ENCODE measurements at places on chromosomes 4 and X.

DNA sequence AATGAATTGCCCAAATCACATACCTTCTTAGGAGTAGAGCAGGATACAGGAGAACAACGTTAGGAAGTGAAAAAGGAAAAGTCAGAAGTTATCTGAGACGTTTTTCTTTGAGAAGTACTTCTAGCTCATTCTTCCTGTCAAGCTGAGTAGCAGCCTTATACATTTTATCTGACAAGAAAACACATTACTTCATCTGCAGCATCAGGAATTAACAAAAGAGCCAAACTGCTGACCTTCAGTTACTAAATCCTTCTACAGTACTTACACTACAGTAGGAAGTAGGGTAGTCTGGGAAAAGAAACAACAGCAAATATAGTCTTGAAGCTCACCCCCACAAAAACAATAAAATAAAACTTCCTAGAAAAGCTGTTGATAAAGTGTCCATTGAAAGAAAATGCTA is 57.0 kb downstream of the ATP11C start:
- DNase-seq: no peak

- DNase-seq: no peak
These were observed 1.9 kb upstream of the PPP3CA start for GRCh38 chr4:101348995-101349800.

DNA sequence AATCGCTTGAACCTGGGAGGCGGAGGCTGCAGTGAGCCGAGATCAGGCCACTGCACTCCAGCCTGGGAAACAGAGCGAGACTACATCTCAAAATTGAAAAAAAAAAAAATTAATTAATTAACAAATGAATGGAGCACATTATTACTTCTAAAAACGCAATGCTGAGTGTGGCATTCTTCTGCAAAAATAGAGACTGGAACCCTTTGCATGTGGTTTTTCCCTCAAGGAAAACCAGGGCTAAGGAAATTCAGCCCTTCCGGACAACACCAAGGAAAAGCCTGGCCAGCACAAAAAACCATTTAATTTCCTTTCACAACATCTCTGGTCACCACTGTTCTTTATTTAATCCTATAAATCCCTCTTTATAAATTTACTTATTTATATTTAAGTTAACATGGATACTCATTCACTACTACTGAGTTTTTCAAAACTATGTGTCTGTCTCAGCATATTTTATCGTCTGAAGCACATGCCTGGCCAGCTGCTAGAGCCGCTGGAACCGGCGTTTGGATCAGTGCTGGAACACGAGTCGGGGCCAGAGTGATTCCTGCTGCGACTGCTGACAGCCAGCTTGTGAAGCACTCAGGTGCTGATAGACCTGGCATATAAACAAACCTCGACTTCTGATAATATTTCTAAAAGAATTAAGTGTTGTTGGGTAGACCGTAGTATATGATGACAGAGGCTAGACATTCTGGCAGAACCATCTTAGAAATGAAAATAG is 84.5 kb upstream of the WWC2 start:
- DNase-seq: no peak

DNA sequence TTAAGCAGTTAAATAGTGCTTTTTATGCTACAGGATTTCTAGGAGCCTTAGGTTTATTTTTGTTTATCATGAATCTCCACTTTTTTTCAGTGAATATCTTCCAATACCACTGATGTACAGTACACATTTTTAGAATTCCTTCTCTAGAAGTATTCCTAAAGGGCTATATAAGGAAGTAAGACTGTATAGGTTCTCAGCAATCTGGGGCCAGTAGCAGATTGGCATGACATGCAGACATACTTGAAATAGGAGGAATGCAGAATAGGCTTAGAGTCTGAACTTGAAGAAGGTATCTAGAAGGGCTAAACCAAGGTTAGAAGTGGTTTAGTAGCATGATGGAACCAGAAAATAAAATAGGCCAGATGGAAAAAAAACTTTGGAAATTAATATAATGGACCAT is 29.8 kb downstream of the HEPH start:
- DNase-seq: no peak

GRCh38 chrX:34810916-34811315 is 131.7 kb upstream of the FAM47B start:
- no peak for DNase-seq

GRCh38 chr4:4317496-4318232 is 27.6 kb downstream of the ZBTB49 start:
- DNase-seq: no peak

DNA sequence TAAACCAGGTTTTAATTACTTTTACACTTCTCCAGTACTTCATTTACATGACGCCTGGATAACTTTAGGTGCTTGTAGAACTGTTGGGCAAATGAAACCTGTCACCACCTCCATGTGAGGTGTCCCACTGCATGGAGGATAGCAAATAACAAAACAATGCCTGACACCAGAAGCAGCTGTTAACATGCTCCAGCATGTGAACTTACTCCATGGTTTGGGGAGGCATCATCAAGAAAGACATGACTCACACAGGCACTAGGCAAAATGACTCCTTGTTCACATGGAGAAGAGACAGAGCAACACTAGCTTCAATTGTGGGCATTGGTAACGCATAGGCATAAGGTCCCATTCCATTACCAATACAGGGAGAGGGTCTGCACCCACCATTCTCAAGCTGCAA is 198.1 kb upstream of the F9 start:
- no peak for DNase-seq

- DNase-seq: no peak
These were observed 36.7 kb downstream of the ANTXR2 start for GRCh38 chr4:80036306-80036705.

GRCh38 chr4:137333031-137333430 is 199.3 kb downstream of the PCDH18 start:
- DNase-seq: no peak

- DNase-seq: no peak
These were observed 623.5 kb upstream of the NR3C2 start for GRCh38 chr4:149065753-149066152.

DNA sequence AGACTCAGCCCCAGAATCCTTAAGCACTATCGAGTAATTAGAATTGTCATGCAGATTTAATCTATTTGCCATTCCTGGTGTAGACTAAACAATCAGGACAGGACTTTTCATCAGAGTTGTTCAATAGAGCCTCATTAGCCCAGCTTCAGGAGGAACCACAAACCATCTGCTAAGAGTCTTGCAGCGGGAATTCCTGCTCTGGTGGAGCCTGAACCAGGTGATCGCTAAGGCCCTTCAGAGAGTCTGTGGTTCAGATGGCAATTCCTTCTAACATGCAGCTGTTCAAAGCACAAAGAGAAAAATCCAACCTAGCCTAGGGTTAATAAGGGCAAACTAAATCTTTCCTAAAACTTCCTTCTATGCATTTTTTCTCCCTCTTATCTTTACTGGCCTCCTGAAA is 119.1 kb upstream of the CPEB2 start:
- DNase-seq: no peak

- no peak for DNase-seq
These were observed 31.6 kb upstream of the RPS6KA6 start for GRCh38 chrX:84219551-84219950.

DNA sequence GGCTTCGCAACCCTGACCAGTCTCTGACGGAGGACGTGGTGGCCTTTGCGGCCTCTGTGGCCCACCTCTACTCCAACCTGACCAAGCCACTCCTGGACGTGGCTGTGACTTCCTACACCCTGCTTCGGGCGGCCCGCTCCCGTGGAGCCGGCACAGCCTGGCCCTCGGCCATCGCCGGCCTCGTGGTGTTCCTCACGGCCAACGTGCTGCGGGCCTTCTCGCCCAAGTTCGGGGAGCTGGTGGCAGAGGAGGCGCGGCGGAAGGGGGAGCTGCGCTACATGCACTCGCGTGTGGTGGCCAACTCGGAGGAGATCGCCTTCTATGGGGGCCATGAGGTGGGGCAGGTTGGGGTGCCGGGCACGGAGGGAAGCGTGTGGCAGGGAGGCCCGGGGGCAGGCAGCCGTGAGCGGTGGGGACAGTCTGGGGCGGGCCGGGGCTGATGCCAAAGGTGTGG is 1.2 kb downstream of the ABCD1 start:
- DNase-seq: no peak

GRCh38 chrX:40104630-40104984 is 6.8 kb upstream of the BCOR start:
- no peak for DNase-seq

- no peak for DNase-seq
These were observed 176.0 kb upstream of the NWD2 start for GRCh38 chr4:37068580-37068979.

GRCh38 chr4:113335746-113336145 is 286.3 kb downstream of the ANK2 start:
- DNase-seq: no peak

DNA sequence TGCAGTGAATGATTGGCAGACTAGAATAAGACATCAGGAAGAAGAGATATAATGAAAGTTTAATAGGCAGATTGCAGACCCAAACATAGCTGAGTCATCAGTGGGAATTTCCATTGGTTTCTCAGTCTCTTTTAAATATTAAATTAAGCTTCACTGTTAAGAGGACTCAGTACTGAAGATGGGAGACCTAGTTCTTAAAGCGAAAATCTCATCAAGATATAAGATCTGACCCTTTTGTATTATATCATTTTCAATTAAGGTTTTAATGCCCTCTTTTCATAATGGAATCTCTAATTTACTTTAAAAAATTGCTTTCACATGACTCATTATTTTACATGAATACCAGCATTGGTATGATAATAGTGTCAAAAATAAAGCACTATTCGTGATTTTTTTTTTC is 168.9 kb upstream of the ATOH1 start:
- DNase-seq: no peak

GRCh38 chr4:61827907-61828391 is 627.8 kb downstream of the ADGRL3 start:
- DNase-seq: no peak

DNA sequence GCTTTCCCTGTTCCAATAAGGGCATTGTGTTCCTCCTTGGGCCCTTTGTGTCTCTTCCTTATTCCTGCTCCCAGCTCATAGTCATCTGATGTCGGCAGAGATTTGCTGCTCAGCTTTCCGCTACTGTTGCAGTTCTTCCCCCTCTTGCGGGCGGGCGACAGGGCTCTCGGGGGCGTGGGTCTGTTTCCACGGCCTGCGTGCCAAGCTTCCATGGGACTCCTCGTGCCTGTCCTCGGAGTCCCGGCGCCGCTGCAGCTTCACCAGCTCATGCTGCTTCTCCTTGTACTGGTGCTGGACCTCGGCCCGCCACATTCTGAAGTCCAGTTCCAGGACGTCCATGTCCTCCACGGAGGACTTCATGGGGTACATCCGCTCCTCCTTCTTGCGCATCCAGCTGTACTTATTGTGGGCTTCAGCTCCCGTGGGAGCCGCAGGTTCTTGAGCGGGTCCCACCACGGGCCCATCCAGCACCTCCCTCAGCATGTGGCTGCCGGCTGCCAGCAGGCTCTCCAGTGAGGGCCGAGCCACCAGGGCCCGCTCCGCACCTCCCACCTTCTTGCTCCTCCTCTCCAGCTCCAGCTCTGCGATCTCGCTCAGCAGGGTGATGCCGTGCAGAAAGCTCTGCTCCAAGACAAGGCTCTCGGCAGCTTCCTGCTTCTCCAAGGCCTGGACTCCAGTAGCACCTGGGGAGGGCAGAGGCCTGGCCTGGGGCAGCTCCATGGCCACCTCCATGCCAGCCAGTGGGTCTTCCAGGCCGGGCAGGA is 74.1 kb upstream of the UCP1 start:
- no peak for DNase-seq

GRCh38 chr4:184104419-184105101 is 113.1 kb downstream of the ENPP6 start:
- DNase-seq: no peak

DNA sequence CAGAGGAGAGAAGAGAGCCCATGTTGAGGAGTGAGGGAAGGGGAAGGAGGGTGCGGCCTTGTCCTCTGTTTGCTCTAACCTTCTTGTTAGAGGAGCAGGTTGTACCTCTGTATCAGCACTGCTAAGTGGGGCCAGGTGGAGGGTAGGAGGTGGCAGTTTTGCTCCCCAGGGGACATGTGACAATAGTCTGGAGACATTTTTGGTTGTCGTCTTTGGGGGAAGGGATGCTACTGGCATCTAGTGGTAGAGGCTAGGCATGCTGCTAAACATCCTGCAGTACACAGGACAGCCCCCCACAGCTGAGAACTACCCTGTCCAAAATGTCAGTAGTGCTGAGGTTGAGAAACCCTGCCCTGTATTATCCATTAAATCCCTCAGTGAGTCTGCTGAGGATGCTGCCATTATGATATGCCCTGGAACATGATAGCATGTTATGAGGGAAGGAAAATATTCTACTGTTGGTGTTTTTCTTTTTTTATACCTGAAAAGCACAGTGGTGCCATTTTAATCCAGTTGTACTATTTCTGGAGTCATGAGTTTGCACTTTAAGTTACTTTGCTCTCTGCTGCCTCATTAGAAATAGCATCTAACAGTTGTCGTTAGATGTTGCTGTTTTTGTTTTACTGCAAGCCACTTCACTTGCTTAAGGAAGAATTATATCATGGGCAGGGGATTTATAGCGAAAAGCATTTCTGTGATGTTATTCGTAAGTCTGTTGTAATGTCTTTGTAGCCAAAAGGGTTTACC is 90.6 kb downstream of the LRP2BP start:
- no peak for DNase-seq

GRCh38 chr4:186839122-186840037 is 115.7 kb upstream of the FAT1 start:
- DNase-seq: peak; percentile 84

GRCh38 chr4:79353075-79353474 is 27.2 kb upstream of the NAA11 start:
- DNase-seq: no peak

DNA sequence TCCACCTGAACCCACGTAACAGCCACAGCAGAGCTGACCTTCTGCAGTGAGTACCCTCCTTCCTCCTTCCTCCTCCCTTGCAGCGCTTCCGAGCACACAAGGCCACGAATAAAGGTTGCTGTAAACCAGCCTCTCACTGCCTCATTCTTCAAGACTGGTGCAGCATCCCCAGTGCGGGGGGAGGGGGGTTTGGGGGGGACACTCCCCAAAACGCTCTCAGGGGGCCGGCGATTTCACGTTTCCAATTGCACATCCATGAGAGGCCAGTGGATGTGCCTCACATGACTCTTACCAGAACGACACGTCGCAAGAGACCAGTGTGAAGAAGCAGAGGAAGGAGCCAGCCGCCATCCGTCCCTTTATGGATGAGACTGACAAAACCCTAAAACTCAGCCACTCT is 5.2 kb downstream of the DHRSX start:
- DNase-seq: no peak

DNA sequence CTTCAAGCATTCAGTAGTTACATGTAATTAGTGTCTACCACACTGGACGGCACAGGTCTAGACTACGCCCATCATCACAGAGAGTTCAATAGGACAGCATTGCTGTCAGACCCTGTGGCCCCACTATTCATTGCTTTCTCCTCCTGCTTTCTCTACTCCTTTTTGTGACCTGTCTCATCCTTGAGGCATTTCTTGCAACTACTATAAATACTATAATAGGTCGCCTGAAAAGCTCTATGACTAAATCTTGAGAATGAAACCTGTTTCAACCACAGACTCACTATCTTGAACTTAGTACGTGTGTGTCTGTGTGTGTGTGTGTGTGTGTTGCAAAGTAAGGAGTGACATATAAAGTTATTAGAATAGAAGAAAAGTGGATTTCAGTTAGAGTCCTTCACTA is 252.9 kb upstream of the KLF3 start:
- no peak for DNase-seq

Data from MV-4-11 (cell line).